Fibroblast of gingiva (primary cell): ENCODE measurements at places on chromosomes 4 and X.

DNA sequence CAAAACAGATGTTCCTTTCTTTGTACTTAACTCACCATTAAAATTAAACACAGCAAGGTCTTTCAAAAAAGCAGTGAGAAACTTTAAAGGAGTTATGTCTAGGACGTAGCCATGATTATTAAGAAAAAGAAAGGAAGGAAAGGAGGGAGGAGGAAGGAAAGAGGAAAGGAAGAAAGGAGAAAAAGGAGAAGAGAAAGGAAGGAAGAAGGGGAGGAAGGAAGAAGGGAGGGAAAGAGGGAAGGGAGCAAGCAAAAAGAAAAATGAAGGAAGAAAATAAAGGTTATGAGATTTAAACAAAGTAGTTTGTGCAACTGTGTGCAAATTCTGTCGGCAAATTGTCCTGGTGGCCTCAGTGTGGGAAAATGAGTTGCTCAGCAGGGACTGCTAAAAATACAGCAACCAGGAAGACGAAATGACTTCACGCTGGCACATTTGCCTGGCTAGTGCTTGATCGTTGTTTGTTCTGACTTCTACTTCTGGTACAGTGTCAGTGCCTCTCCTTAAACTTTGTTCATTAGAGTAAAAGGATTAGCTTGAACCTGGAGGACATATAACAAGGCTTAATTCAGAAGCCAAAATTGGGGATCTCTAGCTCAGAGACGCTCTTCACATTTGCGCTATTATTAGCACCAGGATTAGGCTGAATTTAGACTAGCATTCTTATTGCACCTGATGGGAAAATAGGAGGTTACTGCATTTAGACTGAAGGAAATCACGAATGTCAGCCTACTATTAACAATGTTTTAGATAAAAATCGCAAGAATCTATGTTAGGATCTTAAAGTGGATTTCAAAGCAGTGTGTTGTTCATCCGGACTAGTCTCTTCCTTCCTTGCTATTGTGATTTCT, 81.2 kb downstream of the DCK start:
- no peak for DNase-seq

DNA sequence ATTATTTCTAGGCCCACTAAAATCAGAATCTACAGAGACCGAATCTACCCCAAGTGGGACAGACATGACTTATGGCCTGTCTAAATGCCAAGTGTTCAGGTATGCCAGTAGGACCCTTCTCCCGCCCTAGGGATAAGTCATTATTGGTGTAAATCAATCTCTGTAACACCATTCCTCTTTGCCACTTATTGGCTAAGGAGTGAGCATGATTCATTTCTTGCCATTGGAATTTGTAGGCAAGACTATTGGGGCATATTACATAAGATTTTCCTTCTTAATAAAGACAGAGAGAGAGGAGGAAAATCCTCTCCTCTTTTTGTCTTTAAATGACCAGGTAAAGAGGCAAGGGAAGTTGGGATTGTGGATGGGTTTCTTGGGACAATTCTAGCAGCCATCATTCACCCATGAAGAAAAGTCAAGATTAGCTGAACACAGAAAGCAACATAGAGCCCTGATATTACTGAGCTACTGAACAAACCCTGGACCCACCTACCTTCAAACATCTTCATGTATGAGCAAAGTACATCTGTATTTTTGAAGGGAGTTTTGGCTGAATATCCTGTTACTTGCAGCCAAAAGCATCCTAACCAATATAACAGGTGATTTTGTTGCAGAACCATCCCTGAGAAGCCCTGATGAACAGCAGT, 2.6 kb downstream of the SLC9B2 start:
- no peak for DNase-seq

GRCh38 chr4:84499624-84499982, 511 bp upstream of the NKX6-1 start:
- no peak for DNase-seq

- peak; percentile 76 for DNase-seq
These were observed 74.7 kb downstream of the PAQR3 start for GRCh38 chr4:78864405-78865024.

- DNase-seq = no peak
These were observed 38.7 kb downstream of the AASDH start for GRCh38 chr4:56348576-56348975.

- DNase-seq = no peak
These were observed 40.4 kb downstream of the FOXR2 start for GRCh38 chrX:55663584-55663983.

DNA sequence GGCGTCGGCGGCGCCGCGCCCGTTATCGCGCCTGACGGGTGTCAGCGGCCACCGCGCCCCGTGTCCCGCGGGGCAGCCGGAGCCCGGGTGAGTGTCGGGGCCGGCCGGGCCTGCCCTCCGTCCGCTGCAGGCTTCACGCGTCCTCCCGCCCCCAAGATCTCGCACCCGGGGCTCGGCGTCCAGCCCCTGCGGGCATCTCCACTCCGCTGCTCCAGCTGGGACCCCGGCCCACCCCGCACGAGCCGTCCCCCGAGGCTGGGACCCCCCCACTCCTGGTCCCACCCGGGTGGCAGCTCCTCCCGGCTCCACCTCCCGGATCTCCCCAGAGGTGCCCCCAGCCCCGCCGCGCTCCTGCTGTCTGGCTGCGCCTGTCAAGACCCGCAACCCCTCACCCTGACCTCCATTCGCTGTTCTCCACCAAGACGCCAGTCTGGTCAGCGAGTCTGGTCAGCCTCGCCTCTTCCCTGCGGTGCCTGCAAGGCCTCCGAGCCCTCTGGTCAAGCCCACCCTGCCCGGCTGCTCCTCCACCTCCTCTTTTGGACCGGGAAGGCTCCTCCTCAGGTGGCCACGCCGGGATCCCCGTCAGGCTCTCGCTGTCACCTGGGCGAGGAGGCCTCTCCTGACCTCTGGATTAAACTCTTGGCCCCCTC, 66.0 kb upstream of the NKX1-1 start:
- no peak for DNase-seq

- DNase-seq = no peak
These were observed 1203.3 kb upstream of the IGFBP7 start for GRCh38 chr4:58313444-58313843.

DNA sequence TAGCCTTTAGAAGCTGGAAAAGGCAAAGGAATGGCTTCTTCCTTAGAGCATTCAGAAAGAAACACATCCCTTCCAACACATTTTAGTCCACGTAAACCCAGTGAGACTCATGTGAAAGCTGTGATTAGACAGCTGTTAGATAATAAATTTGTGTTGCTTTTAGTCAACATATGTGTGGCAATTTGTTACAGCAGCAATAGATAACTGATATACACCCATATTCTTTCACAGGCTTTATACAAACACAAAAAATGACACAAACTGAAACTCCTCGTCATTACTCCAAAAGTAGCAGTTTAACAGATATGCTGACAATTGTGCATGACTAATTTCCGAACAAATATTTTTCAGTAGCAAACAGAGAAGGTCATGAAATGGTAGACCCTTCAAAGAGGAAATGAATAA, 65.3 kb downstream of the ANTXR2 start:
- DNase-seq = no peak

- DNase-seq = peak; percentile 11
These were observed 19.7 kb downstream of the FBXW7 start for GRCh38 chr4:152516156-152516555.

GRCh38 chr4:126775485-126776106, 857.2 kb upstream of the INTU start:
- DNase-seq = no peak

DNA sequence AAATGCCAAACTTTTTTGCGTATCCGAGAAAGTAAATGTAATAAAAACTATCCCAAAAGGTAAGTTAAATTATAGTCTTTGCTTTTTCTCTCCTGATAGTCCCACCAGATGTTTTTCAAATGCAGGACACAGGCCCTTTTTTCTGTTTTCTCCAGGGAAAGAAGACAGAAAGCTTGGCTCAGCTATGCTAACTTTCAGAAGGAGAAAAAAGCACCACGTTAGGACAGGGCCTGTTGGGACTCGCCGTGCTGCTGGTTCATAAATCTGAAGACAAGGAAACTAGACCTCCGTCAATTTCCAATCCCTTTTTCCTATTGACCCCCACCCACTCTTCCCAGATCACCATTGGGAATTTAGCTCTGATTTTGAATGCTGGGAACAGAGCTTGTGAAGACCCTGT, 220.9 kb upstream of the SFRP2 start:
- DNase-seq = no peak

DNA sequence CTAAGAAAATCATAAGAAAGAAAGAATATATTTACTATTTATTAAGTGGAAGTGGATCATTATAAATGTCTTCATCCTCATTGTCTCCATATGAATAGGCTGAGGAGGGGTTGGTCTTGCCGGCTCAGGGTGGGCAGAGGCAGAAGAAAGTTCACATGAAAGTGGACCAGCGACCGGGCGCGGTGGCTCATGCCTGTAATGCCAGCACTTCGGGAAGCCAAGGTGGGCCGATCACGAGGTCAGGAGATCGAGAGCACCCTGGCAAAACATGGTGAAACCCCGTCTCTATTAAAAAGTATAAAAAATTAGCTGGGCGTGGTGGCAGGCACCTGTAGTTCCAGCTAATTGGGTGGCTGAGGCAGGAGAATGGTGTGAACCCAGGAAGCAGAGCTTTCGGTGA, 1145.4 kb downstream of the STIM2 start:
- DNase-seq = no peak

DNA sequence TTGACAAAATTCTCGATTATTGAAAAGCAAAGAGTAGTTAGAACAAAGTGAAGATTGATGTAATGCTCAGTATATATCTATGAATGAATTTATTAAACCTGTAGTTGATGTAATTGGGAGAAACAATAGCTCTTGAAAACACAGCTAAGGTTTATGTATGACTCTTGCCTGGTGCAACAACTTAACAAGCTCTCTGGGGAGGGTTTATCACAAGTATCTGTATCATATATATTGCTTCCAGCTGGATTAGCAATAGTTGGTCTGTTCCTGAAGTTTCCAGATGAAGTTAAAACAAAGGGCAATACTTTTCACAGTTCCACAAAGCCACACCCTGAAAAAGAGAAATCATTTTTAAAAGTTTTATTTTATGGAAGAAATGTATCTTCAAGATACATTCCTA, 91.4 kb downstream of the ARSJ start:
- DNase-seq = peak; percentile 31

DNA sequence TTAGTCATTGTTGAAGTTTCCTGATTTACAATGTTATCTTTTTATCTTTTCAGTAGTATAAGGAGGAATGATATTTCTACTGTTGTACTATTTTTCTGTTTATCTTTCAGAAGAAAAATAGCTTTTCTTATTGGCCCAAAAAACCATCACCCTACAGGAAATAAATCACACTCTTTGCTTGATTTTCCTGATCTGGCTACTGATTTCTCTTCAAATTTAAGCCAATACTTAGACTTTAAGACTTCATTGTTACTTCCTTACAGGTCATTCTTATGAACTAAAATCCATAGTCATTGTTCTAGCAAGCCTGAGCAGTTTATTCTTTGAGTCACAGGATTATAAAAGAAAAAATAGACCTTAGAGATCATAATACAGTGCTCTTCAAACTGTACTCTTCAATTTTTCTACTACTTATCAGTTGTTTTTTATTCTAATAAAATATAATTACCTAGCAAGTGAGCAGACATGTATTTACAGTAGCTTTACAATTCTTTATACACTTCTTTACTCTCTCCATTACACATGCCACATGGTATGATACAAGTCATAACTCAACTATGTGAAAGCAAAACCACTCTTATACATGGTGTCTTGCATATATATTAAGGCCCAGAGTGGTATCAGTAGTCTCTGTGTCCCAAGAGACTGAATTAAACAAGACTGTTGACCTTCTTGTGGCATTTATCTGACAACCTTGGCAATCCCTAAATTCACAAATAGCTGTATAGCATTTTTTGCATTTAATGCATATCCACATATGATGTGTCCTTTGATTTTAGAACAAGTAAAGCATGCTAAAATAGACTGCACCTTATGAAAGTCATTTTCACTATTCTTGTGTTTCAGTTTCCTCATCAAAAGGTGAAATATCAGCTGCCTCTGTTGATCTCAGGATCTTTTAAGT, 47.9 kb downstream of the TET2 start:
- DNase-seq = no peak

DNA sequence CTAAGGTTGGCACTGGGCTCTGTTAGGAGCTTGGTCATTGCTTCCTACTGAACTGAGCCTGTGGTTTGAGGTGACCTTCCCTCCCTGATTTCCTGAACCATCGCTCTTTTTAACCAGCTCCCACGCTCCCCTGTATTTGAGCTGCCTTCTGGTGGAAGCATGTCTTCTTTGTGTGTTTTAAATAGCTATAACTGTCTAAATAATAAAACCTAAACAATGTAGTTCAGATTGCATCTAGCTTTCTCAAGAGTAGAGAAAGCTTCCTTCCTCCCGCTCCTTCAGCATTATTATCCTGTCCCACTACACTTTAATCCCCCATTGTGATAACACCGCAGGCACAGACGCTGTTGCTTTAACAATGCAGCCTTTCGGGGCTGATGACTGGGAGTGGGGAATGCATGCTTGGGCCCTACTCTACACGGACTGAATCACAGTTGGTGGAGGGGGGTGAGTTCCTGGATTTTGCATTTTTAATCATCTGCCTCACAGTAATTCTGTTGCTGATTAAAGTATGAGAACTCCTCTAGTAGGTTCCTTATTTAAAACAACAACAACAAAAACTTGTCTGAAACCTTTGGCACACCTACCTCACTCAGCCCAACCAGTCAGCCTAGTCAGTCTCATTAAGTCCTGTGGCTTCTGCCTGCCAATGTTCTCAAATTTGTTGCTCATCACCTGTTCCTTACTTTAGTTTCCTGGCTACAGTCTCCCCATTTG, 6.6 kb downstream of the SMS start:
- DNase-seq = no peak

DNA sequence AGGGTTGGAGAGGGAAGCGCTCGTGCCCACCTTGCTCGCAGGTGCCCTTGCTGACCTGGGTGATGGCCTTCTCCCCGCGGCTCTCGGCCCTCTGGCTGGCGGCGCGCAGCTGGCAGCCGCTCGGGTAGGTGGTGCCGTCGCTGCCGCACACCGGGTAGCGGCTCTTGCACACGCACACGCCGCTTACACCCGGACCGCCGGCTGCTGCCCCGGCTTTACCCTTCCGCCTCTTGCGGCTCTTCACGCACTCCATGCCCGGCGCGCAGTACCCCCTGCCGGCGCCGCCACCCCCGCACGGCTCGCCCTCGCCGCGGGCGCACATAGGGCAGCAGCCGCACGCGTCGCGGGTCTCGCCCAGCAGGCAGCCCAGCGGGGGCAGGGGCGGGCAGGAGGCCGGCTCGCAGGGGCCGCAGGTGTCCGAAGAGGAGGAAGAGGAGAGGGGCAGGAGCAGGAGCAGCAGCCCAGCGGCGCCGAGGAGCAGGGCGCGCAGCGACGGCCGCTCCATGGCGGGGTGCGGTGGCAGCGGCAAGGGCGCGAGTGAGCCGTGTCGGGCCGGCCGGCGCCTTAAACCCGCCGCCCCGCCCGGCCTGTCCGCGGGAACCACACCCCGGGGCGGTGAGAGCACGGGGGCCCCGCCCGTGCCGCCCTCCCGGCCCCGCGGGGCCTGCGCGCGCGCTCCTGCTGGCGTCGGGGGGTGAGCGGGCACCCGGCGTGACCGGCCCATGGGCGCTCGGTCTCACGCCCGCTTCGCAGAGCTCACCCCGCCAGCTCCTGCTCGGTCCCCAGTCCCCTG, at the start of gene IGFBP7:
Gene IGFBP7 (minus strand): TSS at position 539 of the 793 bp plus-strand sequence. CDS start 34 bp downstream, at position 505.
- peak; percentile 72 for DNase-seq

DNA sequence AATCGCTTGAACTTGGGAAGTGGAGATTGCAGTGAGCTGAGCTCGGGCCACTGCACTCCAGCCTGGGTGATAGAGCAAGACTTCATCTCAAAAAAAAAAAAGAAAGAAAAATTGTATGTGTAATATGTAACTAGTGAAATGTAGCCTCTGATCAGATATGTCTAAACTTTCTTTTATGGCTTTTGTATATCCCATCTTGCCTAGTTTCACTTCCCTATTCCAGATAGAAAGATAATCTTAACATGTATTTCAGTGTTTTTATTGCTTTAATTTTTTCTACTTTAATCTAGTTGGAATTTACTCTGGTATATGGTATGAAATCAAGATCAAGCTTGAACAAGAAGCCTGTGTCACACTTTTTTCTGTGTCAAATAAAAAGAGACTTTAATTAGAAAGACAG, 1.9 kb upstream of the ZNF41 start:
- DNase-seq = no peak
